ENCODE measurements at places on chromosomes 11 and 22. TPM values are rescaled to one million over a fixed set of nuclear protein-coding genes. Genes with fewer than 3 reads are reported as not detected.
A peak's percentile ranks its signal among the peaks of the same experiment; 100 is the strongest.

DNA sequence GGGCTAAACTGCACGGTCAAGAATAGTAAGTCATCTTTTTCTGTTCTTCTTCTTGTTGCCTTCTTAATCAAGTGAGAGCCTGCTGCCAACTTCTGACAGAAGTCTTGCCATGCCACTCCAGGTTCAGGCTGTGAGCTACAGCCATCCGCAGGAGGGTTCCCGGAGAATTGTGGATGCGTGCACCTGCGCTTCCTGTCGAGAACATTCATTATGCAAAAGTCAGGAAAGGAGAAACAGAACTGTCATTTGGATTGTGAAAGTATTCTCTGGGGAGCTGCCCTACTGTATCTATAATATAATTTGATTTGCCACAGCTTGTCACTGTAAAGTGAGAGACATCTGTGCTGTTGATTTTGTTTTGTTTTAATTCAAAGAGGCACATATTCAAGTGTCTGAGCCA lies 12.3 kb downstream of the IL17RA start:
- no peak for DNase-seq

DNA sequence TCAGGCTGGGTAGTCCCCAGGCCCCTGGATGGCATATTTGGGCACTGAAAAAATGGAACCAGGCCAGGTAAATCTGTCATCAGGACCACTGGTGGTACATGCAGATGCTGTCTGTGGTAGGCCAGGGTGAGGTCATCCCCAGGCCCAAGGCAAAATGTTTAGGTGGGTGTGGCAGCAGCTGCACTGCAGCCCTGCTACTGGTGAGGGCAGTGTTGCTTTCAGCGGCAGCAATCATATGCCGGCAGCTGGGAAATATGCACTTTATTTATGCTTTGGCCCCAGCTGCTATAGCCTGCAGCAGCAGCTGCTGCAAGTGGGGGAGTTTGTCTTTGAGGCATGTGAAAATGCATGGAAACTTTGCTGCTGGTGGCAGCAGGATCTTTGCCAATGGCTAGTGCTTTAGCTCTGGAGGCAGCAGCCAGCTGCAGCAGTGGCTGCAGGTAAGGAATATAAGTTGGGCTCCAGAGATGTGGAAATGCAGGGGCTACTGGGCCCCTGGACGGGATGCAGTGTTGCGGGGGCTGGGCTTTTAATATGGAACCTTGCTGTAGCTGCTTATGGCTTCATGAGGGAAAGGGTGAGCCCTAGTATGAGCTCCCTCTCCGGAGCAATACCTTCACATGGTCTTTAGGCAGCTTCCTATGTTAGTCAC lies 365.7 kb upstream of the CADM1 start:
- peak; percentile 74 for DNase-seq

DNA sequence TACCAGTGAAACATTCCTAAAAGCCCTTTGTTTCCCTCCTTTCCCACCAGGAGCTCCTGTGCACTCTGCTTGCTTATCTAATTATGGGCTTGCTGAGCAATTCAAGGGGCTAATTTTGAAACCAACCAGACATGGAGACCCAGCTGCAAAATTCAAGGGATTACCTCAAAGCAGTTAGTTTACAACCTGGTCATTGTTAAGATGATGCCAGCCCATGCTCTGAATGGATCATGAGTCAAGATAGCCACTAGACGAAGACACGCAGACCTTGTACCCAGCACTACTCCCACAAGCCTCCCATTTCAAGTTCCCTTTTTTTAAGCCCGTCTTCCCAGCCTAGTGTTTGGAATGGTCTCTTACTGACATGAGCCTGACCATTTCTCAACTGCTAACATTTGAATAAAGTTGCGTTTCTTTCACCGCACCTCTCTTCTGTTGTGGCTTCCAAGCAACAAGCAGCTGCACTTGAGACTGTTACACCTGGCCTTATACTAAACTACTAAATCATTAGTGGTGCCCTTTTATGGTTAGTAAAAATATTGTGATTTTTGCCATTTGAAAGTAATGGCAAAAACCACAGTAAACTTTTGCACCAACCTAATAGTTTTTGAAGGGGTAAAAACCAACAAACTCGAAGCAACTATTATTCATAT lies 315.3 kb upstream of the LUZP2 start:
- DNase-seq = no peak

Gene FLRT1
- total RNA-seq = 0.54 TPM

Gene SHISA8
- 0.62 TPM for total RNA-seq

- no peak for DNase-seq
These were observed 34.8 kb downstream of the NEU3 start for GRCh38 chr11:75023446-75024067.

Gene CNGA4
- total RNA-seq = not detected

Gene IFITM2
- 57.3 TPM for total RNA-seq

DNA sequence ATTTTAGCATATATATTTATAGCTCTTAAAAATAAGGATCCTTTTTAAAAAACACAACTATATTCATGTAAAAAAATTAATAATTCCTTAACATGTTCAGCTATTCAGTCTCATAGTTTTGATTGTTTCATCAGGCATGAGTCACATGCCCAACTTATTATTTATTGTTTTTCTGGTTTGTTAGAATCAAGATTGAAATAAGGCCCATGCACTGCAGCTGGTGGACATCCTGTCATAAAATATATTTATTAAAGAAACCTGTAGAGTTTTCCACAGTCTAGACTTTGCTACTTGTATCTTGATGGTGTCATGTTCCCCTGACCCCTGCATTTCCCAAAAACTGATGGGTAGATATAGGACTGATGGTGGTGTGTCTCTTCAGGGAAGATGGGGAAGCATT lies 77.4 kb downstream of the PARVA start:
- no peak for DNase-seq

DNA sequence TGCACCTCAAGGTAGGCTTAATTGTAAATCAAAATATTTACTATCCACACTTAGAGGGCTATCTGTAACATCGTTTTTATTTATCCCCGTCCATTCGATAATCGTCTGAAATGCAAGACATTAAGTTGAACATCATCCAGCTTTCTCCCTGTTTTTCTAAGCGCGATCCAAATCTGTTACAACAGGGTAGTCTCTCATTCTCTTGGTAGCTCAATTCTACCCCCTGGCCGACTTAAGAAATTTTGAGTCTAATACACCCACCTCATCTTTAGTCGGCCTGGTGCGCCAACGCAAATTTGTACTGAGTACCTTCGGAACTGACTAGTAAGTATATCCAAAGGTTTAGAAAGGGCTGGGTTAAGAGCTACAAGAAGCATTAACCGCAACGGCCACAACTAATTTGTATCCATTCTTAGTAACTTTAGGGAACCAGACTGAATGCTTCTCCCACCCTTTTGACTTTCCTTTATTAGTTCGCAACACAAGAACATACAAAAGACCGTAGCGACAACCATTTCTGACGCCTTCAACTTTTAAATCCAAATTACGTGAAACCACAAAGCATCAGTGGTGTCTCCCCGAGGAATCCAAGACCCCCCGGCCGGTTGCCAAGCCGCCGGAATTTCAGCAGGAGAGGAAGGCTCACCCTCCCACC lies 1.0 kb upstream of the ZNF143 start:
- DNase-seq = peak; percentile 41

- DNase-seq = no peak
These were observed 14.1 kb downstream of the KBTBD3 start for GRCh38 chr11:106063009-106063408.

Gene CDKN1C
- 23.5 TPM for total RNA-seq

GRCh38 chr11:69442012-69442806 lies 39.3 kb upstream of the LINC01488 start:
- no peak for DNase-seq

DNA sequence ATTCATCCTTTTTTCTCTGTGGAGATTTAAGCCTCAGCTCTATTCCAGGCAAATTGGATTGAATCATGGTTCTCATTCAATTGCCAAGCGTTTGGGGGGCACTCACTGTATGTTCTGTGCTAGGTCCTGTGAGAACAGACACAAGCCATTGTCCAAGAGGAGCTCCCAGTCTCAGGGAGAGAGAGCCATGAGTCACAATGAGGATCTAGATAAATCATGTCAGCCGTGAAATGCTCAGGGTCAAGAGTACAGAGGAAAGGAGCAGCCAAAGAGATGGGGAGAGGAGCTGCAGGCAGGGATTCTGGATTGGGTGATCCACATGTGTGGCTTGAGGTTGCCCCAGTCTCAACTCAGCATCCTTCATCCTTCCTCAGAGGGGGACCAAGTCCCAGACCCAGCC lies 93.6 kb downstream of the FEZ1 start:
- no peak for DNase-seq

GRCh38 chr22:42763965-42764480 lies 43.4 kb upstream of the A4GALT start:
- DNase-seq = no peak

- DNase-seq = no peak
These were observed 269.5 kb upstream of the SESN3 start for GRCh38 chr11:95500466-95500865.

GRCh38 chr11:62554387-62555167 lies 8.0 kb upstream of the AHNAK start:
- peak; percentile 45 for DNase-seq

DNA sequence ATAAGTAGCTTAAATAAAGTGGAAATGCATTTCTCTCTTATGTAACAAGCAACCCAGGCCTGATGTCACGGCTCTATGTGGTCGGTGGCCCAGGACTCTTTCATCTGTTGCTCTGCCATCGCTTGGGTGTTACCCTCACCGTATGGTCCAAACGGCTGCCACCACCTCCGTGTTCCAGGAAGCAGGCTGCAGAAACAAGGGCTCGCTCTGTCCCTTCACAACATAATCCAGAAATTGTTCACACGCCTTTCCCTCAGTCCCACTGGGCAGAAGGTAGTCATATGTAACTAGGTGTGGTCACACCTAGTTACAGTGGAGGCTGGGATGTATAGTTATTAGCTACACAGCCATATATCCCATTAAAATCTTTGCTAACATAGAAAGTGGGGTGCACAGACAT lies 421.0 kb downstream of the SOX6 start:
- DNase-seq = no peak

DNA sequence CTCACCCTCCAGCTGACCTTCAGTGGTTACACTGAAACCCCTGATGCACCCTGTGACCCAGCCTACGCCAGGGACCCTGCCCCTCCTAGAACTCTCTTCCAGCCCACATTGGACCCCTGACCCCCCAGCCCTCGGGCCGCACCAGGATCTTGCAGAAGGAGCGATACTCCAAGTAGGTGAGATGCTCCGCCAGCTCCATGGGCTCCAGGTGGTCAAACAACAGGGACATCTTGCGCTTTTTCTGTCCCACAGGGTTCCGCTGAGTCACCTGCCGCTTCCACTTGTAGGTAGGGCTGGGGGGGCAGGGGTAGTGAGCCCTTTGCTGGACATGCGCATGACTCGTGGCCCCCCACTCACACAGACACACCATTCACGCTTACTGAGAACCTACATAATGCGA lies 4.1 kb downstream of the RASGRP2 start:
- DNase-seq = no peak

DNA sequence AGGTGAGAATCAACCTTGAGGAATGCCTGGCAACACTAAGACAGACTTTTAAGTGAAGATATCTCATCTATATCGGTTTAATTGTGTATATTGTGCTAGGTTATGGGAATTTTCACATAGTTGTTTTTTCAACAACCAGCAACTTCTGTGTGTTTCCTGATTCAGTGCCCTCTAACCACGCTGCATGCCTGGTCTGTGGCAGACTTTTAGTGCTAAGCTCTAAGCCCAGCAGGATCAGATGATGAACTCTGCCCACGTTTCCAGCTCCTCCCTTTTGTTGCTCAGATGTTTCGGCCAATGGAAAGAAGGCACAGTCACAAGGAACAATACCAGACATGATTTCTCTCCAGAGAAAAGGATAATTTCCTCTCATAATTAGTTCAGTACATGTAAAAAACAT lies 1.4 kb upstream of the VWA5A start:
- no peak for DNase-seq

GRCh38 chr11:20474176-20474881 lies 86.8 kb downstream of the PRMT3 start:
- DNase-seq = peak; percentile 71

DNA sequence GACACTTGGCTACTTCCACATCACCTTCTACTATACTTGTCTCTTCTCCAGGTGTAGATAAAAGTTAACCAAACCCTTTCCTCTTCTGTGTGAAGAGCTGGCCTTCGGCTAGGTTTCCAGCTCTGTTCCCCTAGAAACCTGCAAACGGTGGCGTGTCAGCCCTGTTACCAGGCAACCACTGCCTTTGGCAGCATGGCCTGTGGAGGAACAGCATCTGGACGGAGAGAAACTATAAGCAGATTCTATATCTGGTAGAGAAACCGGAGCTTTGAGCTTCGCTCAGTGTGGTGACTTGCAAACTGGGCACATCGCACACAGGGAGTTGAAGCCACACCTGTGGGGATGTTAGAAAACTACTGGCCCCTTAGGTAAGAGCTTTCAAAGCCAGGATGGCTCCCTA lies 35.9 kb downstream of the ARAP1 start:
- DNase-seq = no peak

Gene CD3G
- total RNA-seq = not detected

DNA sequence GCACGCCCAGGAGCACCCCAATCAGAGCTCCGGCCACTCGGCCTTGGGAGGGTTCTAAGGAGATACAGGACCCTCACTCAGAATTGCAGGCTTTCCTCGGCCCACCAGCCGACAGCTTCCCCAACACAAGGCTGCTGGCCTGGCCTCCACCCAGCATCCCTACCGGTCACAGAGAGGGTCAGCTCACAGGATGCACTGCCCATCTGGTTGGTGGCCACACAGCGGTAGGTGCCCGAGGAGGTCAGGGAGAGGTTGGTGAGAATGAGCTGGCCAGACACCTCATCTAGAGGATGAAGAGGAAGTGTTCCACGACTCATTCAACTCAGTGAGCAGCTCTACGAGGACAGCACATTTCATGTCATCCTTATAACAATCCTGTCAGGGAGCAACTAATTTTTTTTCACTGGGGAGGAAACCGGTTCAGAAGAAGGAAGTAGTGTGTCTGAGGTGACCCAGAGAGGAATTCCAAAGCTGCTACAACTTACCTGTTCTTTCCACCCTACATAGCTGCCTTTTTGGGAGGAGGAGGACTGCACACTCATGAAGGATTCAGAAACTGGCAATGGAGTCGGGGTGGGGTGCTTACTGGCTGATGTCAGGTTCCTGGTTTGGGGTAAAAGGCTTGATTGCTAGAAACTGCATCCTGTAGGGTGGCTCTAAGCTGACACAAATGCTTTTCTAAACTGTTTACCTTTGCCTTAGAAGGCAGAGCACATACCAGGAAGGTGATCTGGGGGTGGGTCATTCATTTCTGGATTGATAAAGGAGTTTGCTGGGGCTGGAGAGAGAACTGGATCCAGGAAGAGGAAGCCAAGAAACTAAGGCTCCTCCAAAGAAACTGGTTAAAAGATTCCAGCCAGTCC lies 3.3 kb downstream of the VSIG2 start:
- no peak for DNase-seq

DNA sequence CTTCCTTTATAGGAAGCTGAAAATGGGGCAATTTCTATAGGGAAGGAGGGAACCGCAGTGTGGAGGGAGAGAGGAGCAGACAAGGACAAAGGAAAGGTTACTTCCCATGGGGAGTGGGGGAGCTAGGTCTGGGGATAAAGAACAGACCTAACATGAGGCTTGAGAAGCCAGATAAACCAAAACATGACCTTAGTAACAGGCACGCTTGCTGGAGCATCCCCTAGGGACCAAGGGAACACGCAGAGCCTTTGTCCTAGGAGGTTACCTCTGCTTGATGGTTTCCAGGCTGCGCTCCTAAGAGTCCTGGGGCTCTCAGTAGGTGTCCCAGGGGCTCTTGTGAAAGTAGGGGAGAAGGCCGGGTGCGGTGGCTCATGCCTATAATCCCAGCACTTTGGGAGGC lies 271.4 kb upstream of the NCAM1 start:
- DNase-seq = no peak

Data from GM23338 (cell line).